ENCODE measurements at places on chromosomes 7 and 10.

GRCh38 chr7:36683111-36683510 lies 41.2 kb downstream of the AOAH start:
- no peak for DNase-seq

DNA sequence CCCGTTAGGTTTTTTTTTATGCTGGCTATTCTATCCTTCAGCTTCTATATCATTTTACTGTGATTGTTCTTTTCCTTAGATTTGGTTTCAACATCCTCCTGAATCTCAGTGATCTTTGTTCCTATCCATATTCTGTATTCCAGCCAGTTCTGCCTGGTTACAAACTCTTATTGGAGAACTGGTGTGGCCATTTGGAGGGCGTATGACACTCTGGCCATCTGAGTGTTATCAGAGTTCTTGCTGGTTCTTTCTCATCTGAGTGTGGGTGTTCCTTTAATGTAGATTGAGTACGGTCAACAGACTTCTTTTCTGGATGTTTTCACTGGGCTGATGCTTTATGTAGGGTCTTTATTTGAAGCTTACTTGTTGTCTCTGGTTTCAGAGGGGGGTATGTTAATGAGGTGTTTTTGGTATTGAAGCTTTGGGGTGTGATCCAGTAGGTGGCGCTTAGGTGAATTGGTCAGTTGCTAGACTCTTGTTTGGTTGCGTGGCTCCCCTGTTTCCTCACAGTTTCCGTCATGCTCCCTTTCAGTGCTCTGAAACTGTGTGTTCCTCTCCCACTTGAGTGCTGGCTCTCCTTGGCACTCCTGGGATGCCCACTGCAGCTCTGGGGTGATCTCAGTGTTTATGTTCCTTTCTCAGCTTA lies 80.7 kb downstream of the FANK1 start:
- no peak for DNase-seq

DNA sequence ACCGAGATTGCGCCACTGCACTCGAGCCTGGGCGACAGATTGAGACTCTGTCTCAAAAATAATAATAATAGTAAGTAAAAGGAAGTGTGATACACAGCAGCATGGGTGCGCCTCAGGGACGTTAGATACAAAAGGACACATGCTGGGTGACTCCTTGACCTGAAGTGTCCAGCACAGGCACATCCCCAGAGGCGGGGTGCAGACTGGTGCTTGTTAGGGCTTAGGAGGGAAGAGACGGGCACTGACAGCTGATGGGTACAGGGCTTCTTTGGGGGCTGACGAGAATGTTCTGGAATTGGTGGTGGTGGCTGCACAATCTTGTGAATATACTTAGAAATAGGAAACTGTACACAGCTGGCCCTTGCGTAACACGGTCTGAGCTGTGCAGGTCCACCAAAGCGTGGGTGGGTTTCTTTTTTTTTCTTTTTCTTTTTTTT lies 61.8 kb upstream of the DNAJB6 start:
- DNase-seq = no peak

GRCh38 chr7:79973455-79973854 lies 161.2 kb upstream of the GNAI1 start:
- DNase-seq = no peak

DNA sequence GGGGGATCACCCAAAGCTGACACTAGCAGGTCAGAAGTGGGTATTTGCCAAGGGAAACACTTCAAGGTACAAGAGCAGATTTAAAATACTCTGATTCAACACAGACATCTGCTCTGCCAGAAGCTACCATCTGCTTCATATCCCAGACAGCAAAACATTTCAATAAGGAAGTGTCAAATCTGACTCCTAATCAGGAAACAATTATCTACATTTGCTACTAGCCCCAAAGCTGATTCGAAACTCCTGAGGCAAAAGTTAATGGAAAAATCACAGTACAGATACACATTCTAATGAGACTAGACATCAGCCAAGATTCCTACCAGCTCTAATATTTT lies 48.9 kb downstream of the PARD3 start:
- no peak for DNase-seq

GRCh38 chr7:152862856-152863255 lies 103.3 kb downstream of the ACTR3B start:
- no peak for DNase-seq

GRCh38 chr10:804191-804781 lies 114.8 kb upstream of the DIP2C start:
- no peak for DNase-seq

DNA sequence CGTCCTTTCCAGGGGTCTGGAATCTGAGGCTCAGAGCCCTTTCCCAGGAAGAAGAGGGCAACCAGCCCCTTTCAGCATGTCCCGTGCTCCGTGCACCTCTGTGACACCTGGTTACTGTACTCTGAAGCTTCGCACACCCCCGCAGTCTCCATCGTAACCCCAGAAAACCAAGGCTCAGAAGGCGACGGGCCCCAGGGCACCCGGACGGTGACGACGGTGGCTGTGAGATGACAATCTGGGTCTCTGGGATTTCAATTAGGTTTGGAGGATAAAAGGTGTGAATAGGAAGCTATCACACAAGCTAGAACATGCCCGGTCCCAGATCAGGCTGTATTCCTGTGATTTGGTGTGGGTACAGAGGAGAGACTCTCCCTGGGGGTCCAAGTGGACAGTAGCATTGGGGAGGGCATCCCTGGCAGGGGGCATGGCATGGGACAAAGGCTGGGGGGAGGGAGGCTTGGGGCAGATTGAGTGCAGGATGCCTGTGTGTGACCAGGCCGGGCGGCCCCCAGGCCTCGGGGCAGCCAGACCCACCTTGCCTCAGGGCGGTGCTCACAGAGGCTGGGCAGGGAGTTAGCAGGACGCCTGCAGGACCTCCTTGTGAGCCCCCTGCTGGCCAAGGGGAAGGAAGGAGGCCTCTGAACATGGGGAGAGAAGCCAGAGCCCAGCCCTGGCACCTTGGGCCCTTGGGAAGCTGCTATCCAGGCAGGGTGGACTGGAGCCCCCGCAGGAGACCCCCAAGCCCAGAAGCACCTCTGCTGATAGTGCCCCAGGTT lies 23.4 kb upstream of the PSMG3 start:
- DNase-seq = no peak

DNA sequence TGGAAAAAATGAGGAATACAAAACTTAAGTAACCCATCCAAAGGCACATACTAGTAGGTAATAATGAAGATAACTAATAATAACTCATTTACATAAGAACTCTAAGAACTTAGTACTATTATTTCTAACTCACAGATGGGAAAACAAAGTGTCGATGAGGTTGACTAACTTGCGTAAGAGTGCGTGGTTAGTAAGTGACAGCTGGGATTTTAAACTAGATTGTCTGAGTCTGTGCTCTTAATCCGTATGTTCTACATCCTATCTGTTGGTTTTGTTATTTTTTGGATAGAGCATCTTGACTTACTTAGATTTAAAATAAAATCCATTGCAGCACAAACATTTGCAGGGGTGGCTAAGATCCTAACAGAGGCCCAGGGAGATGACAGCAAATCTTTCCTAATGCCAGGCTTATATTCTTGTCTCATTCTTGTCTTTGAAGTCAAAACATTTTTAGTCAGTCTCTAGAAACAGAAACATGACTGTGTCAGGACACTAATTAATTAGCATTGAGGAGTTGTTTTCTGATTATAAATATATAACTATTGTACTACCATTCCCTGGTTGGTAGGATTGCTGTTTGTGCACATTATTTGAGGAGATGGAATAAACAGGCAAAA lies 11.7 kb downstream of the RPA3 start:
- no peak for DNase-seq

DNA sequence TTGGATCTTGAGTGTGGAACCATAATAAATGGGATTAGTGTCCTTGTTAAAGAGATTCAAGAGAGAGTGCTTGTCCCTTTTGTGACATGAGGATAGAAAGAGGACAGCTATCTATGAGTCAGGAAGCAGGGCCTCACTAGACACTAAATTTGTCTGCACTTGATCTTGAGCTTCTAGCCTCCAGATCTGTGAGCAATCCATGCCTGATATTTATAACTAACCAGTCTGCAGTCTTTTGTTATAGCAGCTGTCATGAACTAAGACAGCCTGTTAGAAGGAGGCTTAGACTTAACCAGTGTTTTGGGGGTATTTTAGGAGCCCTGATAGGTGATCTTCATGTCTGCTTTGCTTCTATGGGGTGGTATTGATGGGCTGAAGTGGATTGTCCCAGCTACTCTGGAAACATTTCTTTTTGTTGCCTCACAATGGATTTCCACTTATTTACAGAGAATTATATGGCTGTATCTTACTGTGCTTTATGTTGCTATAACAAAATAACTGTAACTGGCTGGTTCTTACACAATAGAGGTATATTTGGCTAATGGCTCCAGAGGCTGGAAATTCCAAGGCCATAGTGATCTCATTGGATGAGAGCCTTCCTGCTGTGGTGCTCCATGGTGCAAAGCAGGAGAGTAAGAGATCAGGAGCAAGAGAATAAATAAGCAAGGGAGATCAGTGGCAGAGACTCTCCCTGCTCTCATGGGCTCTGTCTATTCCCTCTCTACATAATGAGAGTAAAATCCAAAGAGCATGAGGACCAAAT lies 23.4 kb upstream of the AKR1C3 start:
- no peak for DNase-seq
